ENCODE measurements at places on chromosomes 16 and 17.

- no peak for DNase-seq
These were observed 76.7 kb downstream of the PLD6 start for GRCh38 chr17:17129466-17129865.

DNA sequence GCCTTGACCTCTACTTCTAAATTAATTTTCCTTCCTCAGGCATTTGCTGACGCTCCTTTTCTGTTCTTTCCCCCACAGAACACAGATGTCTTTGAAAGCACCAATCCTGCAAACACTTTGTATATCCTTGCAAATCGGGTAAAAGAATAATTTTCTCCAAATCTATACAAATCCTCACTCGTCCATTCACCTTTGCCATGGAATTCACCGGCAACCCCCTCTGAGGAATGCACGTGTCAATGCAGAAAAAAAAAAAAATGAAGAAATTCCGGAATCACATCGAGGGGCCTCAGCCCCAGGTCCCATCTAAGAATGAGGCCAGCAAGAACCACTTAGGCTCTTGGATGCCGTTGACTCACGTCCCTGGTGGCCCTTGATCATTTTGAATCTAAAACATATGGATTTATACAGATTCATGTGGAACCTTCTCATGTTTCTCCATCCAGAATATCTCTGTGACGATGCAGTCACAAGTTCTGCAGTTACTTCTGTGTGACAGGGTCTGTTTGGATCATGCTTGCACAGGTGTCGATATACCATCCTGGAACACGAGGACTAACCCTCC is 136.9 kb downstream of the RBFOX3 start:
- DNase-seq: no peak

DNA sequence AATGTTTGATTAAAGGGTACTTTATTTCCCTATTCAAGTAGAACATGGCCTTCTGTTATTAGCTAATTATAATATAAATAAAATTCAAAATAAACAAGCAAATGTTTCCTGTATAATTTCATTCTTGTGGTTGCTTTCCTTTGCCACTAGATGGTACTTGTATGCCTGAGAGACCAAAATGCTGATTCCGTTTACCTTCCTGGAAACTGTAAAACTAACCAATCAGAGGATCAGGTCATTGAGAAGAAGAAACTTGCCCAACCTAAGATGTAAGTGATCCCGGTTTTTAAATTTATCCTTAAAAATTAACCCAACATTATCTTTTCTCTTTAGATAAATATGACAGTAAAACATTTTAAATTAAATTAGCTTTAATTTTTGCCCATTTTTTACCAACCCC is 8.1 kb upstream of the ABCA5 start:
- DNase-seq: no peak

GRCh38 chr17:43171586-43172487 is 823 bp downstream of the NBR1 start:
- DNase-seq: peak; percentile 29

DNA sequence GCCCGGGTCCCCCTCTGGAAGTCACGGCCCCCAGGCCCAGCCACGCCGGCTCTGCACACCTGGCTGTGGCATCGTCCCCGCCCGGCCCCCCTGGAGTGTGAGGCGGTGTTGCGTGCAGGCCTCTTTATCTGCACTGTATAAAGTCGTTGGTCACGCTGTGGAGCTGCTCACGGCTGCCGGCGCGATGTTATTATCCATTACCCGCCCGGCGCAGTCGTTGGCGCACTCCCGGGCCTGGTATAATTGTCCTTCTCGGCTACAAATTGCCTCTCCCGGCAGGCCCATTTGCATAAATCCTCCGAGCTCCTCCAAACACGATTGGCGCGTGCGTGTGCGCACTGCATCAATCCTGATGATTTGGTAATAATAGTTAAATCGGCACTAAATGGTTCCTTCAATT is 57.8 kb downstream of the BAHCC1 start:
- no peak for DNase-seq

DNA sequence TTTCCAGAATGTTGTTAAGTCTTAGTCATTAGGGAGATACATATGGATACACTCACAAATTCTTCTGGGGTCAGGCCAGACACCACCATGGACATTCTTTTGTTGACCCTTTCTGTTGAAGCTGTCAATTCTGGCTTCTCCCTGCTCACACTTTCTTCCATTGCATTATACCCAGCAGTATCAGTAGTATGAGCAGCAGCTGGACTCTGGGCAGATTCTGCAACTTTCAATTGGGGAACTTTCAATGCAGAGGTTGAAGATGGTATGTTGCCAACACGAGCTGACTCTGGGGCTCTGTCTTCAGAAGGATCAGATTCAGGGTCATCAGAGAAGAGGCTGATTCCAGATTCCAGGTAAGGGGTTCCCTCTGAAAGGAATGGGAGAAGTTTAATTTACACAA is 45.8 kb downstream of the RND2 start:
- no peak for DNase-seq

DNA sequence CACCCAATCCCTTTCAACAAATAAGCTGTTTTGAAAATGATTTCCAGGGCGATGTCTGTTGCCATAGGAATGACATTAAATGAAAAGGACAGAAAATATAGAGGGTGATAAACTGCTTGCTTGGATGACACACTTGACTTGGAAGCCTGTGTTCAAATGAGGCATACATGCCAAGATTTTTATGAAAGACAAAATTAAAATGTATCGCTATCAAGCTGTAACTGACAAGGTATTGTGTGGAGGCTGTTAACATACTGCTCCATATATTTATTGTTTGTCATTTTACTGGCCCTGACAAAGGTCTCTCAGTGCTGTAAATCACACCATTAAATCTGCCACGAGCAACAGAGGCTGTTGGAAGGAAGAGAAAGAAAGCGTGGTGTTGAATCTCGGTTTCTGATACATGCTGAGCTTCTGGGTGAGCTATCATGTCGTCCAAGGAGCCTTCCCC is 456.2 kb upstream of the SALL1 start:
- DNase-seq: no peak

- peak; percentile 68 for DNase-seq
These were observed 1.6 kb downstream of the ACTG1 start for GRCh38 chr17:81510785-81511553.

- no peak for DNase-seq
These were observed 335.3 kb downstream of the SOX9 start for GRCh38 chr17:72456075-72456474.

DNA sequence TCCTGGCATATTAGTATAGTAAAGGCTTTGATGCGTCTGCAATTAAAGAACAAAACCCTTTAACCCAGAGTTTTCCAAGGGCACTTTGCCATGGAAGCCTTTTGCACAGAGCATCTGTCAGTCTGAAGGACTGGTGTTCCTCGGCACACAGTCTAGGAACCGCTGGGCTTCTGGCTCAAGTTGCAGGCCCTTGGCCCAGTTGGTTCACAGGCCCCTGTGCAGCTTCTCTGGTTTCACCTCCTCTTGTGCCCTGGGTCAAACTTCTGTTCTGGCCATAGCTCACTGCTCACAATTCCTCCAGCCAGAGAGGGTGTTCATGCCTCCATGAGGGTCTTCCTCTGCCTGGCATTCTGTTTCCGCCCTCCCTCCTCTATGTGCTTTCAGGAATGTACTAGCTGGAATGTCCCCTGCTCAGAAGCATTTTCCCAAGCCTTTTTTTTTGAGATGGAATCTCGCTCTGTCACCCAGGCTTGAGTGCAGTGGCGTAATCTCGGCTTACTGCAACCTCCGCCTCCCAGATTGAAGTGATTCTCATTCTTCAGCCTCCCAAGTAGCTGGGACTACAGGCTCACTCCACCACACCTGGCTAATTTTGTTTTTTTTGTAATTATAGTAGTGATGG is 34.5 kb upstream of the TEX2 start:
- no peak for DNase-seq

DNA sequence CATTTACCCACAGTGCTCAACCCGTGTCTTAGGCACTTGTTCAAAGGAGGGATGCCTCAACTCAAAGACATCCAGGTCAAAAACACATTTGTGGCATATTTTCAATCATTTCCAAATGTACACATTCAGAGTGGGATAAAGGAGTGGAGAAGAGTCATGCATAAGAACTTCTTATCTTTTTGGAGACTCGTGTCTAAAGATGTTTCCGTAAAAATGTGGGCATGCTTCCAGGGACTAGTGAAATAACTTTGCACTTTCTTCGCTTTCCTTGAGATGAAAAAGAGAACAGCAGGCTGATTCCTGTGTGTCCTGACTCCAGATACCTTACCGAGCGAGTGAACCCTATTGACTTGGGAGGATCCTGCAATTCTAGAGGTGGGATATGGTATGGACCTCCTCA is 256.6 kb upstream of the KCNJ16 start:
- no peak for DNase-seq

DNA sequence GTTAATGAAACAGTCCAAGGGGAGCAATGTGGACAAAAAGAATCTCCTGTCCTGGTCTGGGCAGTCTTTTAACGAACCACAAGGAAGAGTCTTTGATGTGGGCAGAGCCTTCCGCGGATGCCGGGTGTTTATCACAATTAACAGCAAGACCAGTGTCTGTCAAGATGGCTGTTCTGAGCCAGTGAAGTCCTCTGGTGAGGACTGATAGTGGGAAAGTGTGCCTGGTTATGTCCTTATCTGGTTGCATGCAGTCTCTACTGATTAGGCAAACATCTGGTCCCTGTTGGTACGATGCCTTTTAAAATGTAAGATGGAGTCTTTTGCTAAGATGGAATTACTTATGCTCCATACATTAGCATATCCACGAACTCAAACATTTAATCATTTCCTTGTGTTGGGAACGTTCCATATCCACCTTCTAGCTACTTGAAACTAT is 88.5 kb downstream of the ZNF18 start:
- DNase-seq: no peak

GRCh38 chr17:77881545-77881944 is 77.0 kb upstream of the TNRC6C start:
- DNase-seq: peak; percentile 88

GRCh38 chr17:57948169-57948554 is 7.0 kb downstream of the CUEDC1 start:
- no peak for DNase-seq

- no peak for DNase-seq
These were observed 13.8 kb upstream of the SLC5A10 start for GRCh38 chr17:18937981-18938691.

- DNase-seq: no peak
These were observed 14.9 kb upstream of the NKD1 start for GRCh38 chr16:50533317-50533716.

GRCh38 chr16:57394444-57394843 is 10.1 kb upstream of the CCL17 start:
- DNase-seq: no peak

DNA sequence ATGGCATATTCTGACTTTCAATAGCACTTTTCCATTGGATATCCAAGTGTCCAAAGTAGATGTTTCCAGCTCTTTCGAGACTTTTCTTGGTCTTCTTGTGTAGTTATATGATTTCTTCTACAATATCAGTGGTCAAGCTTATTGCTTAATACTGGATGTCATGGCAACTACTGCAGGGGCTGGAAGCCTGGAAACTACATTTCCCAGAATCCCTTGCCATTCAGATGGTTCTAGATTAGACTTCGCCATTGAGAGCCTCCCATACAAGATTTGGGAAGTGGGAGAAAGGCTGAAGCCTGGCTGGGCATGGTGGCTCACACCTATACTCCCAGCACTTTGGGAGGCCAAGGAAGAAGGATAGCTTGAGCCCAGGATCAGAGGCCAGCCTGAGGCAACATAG is 153.6 kb downstream of the C16orf95 start:
- DNase-seq: no peak

GRCh38 chr17:19329136-19329535 is 33.4 kb downstream of the B9D1 start:
- DNase-seq: no peak

GRCh38 chr17:56640116-56640515 is 46.6 kb downstream of the NOG start:
- no peak for DNase-seq

GRCh38 chr16:87784812-87785211 is 19.0 kb upstream of the KLHDC4 start:
- no peak for DNase-seq

DNA sequence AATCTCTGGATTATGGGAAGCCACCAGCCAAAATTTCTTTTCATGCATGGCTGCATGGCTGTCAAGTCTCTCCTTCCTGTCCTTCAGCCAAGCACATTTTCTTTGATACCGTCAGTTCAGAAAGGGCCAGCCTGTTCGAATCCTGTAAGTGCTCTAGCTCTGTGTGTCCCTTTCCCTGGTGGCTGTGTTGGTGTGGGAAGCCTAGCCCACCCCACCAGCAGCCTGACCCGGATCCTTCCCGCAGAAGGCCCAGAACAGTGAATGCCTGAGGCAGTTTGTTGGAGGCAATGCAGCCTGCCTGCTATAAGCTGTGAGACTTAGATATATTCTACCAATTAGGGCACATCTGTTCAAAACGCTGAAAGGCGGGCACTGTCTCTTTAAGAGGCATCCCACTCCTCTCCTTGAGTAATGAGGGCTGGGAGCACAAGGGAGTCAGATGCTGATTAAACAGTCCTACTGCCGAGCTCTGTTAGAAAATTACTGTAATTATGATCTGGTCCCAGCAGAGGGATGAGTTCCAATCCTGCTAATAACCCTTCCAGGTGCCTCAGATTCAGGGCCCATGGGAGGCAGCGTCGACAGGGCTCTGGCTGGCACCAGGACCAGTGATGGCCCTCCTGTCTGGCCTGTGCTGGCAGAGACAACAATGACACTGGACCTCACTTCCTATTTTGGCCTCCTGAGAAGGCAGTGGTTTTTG is 18.4 kb downstream of the SNX11 start:
- no peak for DNase-seq

GRCh38 chr17:64020056-64020766 is at the start of gene ICAM2:
ICAM2 (minus strand) TSS chr17:64020633; CDS start chr17:64006691, 13,942 bp downstream.
- DNase-seq: peak; percentile 96

GRCh38 chr16:3797473-3797872 is 80.1 kb upstream of the TRAP1 start:
- DNase-seq: no peak

GRCh38 chr17:49497148-49498028 is 2.3 kb downstream of the NGFR start:
- peak; percentile 22 for DNase-seq

DNA sequence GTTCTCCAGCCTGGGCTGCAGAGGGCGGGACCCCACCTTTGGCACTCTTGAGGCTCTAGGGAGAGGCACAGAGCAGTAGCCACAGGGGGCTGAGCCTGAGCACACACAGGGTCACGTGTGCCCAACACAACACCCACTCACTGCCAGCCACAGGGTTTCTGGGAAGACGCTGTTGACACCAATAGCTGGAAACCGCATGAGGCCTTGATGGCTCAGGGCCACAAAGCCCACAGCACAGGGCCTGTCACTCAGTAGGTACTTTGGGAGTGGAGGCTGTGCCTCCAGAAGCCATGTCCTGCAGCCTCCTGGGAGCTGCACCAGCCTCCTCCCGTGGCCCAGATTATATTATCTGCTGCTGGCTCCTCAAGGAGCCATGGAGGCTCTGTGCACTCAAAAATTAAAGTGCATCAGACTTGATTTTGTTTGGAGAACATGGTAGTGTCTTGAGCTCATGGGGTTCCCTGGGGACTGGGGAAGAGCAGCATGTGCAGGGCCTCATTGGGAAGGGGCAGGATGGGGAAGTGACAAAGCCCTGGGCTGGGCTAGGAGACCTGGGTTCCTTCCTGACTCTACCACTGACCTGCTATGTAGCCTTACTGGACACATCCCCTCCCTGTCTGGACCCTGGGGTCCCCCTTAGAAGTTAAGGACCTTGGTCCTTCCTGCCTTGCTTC is 12.5 kb upstream of the SREBF1 start:
- DNase-seq: peak; percentile 98

Data from activated CD8-positive, alpha-beta T cell treated with anti-CD3 and anti-CD28 coated beads for 36 hours (primary cell).